Stimulated activated CD8-positive, alpha-beta memory T cell treated with anti-CD3 and anti-CD28 coated beads, Interleukin-7, amount 100 ng/mL, for 1 hour (primary cell): ENCODE measurements at places on chromosomes 16 and 17.

- no peak for DNase-seq
Observed at GRCh38 chr16:21103941-21104860, 46.4 kb downstream of the DNAH3 start.

- DNase-seq = no peak
Observed at GRCh38 chr17:29178750-29179231, 1.4 kb downstream of the MYO18A start.

- DNase-seq = no peak
Observed at GRCh38 chr16:10228779-10229178, 46.6 kb upstream of the GRIN2A start.

- no peak for DNase-seq
Observed at GRCh38 chr17:72351884-72352346, 231.1 kb downstream of the SOX9 start.

- DNase-seq = no peak
Observed at GRCh38 chr17:79651266-79651665, 40.4 kb upstream of the RBFOX3 start.

GRCh38 chr17:37392024-37392590, 14.5 kb downstream of the ACACA start:
- no peak for DNase-seq

DNA sequence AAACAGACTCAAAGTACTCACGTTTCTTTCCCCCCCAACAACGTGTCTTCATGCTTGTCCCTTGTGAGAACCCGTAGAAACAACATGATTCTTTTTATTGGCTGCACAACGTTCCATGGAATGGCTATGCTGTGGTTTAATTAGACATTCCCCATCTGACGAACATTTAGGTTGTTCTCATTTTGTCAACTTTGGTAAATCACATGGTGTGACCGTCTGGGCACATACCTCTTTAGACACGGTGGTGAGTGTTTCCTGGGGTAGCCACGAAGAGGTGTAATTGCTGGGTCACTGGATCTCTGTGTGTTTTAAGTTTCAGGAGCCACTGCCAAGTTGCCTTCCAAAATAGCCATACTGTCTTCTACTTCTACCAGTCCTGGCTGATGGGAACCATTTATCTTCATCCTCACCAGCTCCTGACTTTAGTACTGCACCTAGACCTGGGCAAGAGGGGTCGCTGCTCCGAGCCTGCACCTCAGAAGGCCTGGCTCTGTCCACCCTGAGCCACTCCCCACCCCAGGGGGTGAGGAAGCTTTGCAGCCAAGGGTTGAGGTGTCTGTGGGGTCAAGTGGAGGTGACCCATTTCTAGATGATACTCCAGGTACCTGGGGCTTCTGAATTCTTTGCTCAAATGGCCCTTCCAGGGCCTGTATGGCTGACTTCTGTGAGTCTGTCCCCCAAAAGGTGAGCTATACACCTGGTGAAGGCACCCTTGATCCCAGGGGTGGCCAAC, 84.7 kb downstream of the IRX5 start:
- DNase-seq = no peak

- DNase-seq = no peak
Observed at GRCh38 chr17:33901085-33901484, 354.0 kb upstream of the CCL2 start.

GRCh38 chr17:21245639-21246084, 7.5 kb downstream of the NATD1 start:
- DNase-seq = no peak

DNA sequence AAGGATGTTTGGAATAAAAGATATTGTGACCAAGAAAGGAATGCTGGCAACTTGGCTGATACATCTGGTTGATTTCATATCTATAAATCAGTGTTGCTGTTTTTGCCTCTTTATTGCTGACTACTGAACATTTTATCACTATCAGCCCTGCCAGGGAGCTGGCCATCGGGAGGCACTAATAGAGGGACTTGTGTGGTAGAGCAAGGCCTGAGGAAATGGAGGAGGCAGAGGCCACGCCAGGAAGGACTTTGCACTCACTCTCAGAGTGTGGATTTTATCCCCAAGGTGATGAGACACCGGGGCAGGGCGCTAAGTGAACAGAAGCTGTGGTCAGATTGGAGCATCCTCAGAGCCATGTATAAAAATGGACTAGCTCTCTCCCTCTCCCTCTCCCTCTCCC, 9.3 kb upstream of the CYB561 start:
- DNase-seq = no peak

- no peak for DNase-seq
Observed at GRCh38 chr17:58334661-58335060, 6.1 kb upstream of the TSPOAP1 start.

GRCh38 chr16:56641166-56641565, 2.7 kb downstream of the MT1A start:
- DNase-seq = no peak

- no peak for DNase-seq
Observed at GRCh38 chr17:47725446-47726111, 7.5 kb upstream of the TBX21 start.

- no peak for DNase-seq
Observed at GRCh38 chr16:27437946-27438345, 36.0 kb downstream of the IL21R start.

GRCh38 chr16:85445064-85445778, 167.9 kb upstream of the GSE1 start:
- DNase-seq = no peak

GRCh38 chr17:44572801-44573200, 15.5 kb downstream of the FZD2 start:
- no peak for DNase-seq

GRCh38 chr16:70703835-70704381, 18.1 kb upstream of the MTSS2 start:
- no peak for DNase-seq

GRCh38 chr17:29587591-29587990, 1.9 kb downstream of the GIT1 start:
- DNase-seq = no peak

DNA sequence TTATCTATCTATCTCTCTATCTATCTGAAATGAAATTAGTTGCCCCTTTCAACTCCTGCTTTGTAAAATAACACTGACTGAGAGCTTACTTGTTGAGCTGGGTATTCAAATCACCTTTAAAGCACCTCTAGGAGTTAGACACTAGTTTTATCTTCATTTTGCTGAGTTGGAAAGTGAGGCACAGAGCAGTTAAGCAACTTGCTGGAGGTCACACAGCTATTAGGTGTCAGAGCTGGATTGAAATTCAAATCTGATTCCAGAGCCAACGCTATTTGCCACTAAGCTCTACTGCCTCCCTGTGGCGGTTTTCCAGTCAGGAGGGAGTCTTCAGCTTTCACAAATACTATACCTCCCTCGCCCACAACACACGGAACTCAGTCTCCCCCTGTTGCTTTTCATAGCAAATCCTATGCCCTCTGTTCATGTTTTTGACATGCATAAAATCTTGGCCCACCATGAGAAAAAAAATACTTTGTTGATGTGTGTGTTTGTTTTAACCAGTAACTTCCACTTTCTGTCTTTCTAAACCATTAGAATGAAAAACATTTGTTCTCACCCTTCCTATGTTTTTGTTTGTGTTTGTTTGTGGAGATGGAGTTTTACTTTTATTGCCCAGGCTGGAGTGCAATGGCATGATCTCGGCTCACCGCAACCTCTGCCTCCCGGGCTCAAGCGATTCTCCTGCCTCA, 74.8 kb upstream of the SMURF2 start:
- peak; percentile 14 for DNase-seq

DNA sequence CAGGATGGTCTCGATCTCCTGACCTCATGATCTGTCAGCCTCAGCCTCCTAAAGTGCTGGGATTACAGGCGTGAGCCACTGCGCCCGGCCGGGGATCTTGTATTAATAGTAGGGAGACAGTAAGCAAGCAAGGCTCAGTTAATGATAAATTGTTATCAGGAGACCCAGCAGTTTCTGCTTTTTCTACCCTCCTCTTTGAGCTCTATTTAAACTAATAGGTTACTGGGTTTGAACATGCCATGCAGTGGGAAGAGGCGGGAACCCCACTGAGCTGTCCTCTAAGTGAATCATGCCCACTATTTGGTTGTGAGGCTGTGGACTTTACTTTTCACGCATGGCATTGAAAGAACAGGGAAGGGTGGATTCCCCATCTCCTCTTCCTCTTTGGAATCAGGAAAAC, 223.9 kb downstream of the WWOX start:
- no peak for DNase-seq

DNA sequence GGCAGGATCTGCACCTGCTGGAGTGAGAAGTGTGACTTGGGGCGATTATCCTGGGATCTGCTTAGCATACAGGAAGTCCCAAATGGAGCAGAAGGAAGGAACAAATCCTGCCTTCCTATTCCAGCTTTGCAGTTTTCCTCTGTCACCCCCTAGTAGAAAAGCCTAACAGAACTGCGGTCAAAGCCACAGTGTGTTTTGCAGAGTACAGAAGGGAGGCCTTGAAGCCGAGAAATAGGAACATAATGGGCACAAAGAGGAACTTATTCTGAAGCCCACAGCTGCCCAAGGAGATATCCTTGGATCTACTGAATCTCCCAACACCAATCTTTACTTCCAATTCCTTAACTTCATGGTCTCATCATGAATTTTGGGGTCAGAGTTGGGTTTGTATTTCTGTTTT, 8.5 kb downstream of the KRTAP1-5 start:
- no peak for DNase-seq

DNA sequence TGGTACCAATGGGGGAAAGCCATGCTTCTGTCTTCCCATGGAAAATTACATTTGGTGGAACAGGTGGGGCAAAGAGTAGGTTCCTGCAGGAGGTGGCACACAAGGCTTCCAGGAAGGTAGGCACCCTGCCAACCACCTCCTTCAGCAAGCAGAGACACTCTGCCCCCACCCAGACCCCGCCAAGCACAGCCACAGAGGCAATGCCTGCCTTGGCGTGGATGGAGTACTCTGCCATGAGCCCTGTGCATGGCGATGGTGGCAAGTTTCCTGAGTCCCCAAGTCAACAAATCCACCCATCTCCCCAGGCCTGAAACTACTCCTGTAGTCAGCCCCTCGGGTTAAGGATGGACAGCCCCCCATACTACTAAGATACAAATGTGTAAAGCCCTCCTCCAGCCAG, 119.2 kb upstream of the GNAO1 start:
- DNase-seq = no peak

GRCh38 chr16:69465083-69465721, 40.8 kb downstream of the CYB5B start:
- no peak for DNase-seq

DNA sequence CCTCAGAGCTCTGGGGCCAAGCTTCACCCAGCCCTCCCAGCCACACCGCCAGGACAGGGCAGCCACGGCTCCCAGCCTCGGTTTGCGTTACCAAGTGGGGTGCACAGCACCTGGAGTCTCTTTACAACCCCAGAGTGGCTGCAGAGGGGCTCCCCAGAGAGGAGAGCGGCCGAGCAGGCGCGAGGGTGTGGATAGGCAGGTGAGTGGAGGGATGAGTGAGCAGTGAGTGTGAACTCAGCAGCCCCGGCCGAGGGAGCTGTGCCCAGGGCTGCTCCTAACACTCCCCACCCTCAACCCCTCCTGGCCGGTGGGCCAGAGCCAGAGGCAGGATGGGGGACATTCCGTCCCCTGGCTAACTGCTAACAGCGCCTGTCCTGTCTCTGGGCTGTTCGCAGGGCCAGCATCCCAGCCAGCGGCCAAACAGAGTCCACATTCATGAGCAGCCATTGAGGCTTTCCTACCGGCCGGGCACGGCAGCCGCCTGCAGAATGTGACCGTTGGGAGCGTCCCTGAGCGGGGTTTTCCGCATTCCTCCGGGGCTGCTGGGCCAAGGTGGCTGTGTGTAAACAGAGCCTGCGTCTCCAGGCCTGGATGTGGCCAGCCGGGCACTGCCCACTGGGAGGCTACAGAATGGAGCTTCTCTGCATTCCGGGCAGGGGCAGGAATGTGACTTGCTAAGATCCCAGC, 5.3 kb downstream of the ZNF469 start:
- DNase-seq = no peak

DNA sequence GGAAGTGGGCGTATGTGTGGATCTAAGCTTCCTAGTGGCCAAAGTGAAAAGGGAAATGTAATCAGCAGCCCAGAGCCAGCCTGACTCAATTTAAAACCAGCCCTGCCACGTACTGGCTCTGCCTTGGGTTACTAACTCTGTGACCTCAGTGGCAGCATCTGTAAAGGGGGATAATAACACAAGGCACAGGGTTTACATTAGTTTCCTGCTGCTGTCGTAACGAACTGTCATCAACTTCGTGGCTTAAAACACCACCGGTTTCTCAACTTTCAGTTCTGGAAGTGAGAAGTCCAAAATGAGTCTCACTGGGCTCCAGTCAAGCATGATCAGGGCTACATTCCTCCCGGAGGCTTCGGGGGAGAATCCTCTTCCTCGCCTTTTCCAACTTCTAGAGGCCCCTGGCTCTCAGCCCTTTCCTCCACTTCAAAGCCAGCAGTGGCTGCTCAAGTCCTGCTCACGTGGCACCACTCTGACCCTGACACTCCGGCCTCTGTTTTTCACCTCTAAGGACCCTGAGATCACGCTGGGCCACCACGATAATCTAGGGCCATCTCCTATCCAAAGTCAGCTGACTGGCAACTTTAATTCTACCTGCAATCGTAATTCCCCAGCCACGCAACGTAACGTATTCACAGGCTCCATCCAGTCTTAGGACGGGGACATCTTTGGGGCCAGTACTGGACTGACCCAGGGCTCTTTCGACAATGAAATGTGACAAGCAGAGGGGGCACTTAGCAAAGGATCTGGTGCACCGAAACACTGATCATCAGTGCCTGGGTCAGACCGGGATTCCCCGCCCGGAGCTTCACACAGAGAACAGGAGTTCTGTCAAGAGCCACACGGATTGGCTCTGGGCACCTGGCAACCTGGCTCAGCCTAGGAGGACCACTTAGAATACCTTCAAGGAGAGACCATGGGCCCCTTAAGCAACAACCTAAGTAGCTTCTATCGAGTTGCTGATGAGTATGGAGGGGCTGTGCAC, 14.5 kb downstream of the TMC6 start:
- no peak for DNase-seq

DNA sequence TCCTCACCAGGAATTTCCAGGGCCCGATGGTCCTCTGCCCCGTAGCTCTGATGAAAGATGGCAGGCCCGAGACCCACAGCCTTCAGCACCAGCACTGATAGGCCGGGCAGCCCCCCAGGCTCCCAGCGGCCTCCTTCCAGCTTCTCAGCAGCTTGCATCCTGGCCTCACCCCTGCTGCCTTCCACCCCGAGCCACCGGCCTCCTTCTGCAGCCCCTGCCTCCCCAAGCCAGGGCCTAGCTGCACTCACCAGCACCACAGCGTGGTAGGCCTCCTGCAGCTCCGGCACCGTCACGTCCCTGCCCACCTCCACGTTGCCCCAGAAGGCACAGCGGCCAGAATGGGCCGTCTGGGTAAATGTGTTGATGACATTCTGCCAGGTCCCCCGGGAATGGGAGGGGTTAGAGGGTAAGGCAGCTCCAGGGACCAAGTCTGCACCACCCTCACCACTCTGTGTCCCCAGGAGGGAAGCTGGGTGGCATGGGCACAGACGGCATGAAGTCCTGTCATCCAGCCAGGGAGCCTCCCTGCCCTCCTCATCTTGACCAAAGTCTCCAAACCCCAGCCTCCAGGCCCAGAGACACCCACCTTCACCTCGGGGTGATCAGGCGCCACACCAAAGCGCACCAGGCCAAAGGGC, 6.5 kb downstream of the FDXR start:
- no peak for DNase-seq

DNA sequence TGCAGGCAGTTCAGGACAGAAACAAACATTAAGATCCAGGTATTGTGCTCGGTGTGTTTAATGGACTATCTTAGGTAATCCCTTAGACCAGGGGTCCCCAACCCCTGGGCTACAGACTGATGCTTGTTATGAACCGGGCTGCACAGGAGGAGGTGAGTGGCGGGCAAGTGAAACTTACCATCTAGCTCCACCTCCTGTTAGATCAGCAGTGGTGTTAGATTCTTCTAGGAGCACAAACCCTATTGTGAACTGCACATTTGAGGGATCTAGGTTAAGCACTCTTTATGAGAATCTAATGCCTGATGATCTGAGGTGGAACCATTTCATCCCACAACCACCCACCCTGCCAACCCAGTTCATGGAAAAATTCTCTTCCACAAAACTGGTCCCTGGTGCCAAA, 37.8 kb upstream of the ASIC2 start:
- no peak for DNase-seq
